ENCODE measurements at places on chromosomes 2 and 18.

DNA sequence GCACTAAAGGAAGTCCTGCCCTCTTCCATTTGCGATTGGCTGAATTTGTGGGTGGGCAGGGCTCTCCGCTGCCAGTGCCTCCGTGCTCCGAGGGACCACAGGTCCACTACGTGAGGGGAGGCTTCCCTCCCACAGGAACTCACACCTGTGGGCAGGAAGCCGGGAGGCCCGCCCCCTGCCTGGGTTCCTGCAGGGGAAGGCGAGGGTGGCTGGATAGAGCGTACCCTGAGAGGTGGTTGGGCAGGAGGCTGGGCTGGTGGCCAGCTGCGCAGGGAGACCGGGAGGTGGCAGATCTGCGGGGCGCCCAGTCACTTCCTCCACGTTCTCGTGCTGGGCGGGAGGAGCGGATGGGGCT, 47.0 kb upstream of the PTH2R start:
- DNase-seq, result no peak

DNA sequence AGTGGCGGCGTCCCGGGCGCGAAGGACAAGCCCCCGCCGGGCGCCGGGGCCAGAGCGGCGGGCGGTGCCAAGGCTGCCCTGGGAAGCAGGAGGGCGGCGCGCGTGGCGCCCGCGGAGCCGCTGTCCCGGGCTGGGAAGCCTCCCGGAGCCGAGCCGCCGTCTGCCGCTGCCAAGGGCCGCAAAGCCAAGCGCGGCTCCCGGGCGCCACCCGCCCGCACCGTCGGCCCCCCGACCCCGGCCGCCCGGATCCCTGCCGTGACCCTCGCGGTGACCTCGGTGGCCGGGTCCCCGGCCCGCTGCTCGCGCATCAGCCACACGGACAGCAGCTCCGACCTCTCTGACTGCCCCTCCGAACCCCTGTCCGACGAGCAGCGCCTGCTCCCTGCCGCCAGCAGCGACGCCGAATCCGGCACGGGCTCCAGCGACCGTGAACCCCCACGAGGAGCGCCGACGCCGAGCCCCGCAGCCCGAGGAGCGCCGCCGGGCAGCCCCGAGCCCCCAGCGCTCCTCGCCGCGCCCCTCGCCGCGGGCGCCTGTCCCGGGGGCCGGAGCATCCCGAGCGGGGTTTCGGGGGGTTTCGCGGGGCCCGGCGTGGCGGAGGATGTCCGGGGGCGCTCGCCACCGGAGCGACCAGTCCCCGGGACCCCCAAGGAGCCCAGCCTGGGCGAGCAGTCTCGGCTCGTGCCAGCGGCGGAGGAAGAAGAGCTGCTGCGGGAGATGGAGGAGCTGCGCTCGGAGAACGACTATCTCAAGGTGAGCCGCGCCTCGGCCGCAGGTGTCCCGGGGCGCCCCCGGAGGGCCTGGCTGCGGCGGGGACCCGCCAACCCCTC, 820 bp downstream of the MTCL1 start:
- no peak for DNase-seq

DNA sequence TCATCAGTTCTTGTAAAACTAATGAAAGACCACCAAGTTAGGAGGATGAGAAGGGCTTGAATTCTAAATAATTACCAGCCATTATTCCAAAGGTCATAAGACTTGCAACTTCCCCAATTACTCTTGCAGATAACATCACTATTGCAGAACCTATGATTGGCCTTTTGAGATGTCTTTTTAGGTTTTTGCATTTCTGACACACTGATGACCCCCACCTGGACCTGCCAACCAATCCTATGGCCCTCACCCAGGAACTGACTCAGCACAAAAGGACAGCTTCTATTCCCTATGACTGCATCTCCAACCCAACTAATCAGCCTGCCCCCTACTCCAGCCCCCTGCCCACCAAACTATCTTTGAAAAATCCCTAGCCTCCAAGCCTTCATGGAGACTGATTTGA, 111.5 kb upstream of the COPS8 start:
- DNase-seq, result no peak

- DNase-seq, result no peak
Measured at GRCh38 chr2:74880054-74880728, 46.3 kb downstream of the HK2 start.

DNA sequence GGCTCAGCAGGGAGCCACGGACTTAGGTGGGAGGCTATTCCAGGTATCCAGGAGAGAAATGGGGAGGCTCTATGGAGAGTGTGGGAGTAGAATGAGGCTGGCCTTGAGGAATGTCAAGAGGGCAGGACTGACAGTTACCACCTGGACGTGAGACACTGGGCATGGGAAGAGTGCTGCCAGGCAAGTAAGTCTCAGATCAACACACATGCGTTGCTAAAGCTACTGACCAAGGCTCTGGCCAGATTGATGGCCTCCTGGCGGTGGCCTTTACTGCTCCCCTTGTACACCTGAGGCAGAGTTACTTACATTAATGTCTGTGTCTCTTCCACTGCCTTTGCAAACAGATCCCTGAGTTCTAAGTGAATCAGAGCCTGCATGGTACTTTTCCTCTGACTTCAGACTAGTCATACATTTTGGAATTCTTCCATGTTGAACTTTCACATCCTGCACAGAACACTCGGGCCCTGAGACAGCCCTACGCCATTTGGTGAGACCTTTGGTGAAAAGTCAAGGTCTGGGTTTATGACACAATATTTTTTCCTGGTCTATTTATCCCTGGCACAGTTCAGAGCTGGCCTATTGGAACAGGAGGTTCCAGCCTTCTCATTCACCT, 398.8 kb upstream of the TRIB2 start:
- no peak for DNase-seq

DNA sequence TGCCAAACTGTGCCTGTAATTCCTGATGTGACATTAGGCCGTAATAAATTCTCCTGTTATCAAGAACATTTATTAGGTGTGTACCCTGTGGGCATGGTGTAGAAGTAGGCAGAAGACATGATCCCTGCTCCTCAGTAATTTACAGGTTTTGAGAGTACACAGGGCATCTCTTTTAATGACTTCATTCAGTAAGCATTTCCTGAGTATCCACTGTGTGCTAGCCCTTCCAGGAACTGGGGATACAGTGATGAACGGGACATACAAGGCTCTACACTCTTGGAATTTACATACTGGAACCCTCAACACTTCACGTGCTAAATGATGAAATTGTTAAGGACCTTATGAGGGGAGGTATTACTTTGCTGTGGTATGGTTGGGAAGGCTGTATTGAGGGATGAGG, 30.2 kb downstream of the DIS3L2 start:
- DNase-seq, result no peak

GRCh38 chr2:144592500-144593256, 72.8 kb upstream of the ZEB2 start:
- no peak for DNase-seq

GRCh38 chr18:31497836-31498573, at the start of gene DSG2:
DSG2 (plus strand) TSS chr18:31498177; CDS start chr18:31498252, 75 bp downstream.
- peak; percentile 24 for DNase-seq

DNA sequence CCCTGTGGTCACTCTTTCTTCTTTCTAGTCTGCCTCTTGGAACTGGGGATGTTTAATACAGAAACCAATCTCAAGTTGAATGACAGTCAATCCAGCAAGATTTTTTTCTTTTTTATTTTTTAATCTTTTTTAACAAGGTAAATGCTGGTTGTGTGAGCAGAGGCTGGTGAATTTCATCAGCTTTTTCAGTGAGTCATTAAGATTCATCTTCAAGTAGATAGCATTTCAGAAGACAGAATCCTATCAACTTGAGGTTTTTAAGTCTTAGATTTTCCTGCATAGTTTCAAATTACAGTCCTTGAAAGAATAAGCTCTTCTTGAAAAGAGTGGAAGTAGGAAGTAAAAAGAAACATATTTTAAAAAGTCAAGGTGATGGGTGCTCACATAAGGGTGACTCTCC, 12.4 kb downstream of the SLC8A1 start:
- no peak for DNase-seq

DNA sequence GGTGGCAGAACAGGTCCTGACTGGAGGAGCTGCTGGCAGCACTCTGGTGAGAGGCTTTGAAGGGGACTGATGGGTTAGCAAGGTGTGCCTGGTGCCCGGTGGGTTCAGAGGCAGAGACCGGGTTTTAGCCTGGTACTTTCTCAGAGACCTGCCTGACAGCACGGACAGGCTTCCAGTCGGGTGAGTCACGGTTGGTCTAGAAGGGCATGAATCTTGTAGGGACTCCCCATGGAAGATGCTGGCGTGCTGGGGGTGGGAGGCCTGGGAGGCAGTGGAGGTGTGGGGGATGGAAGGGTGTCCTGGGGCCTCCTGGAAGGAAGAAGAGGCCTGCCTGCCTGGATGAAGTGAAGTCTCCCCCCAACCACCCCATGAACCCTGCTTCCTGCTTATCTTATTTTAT, 52.6 kb downstream of the ACKR3 start:
- no peak for DNase-seq

DNA sequence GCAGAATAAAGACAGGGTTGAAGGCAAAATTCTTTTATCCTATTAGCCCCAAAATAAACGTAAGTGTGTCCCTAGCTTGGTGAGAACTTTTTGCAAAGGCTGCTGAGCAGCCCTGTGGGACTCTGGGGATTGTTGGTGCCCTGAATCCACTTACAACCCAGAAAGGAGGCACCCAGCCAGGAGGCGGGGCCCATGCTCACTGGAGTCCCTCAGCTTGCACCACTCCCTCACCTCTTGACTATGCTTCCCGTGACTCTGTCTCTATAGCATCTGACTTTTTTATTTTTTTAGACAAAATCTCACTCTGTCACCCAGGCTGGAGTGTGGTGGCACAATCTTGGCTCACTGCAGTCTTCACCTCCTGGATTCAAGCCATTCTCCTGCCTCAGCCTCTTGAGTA, 15.8 kb upstream of the COL6A3 start:
- no peak for DNase-seq

GRCh38 chr2:233288663-233289062, 19.0 kb upstream of the SAG start:
- DNase-seq, result no peak

DNA sequence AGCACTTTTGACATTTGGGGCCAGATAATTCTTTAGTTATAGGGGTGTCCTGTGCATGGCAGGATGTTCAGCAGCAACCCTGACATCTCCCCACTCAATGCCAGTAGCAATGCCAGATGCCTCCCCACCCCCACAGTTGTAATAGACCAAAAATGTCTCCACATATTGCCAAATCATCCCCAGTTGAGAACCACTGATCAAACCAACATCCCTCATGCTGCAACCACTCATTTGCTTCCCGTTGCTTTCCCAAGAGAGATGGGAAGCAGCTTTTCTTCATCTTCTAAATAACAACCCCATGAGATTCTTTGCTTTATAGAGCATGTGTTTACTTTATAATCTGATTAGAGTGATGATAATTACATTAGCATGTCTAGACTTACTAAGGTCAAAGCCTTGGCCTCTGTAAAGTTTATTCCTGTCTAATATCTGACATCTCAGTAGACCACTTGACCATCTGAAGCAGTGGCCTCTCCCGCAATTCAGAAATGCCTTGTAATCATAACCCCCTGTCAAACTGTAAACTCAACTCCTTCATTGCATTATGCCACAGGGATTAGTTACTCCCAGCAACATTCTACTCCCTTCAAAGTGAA, 28.7 kb upstream of the C1D start:
- no peak for DNase-seq

Measured in stimulated activated naive CD8-positive, alpha-beta T cell treated with anti-CD3 and anti-CD28 coated beads, Interleukin-15, amount 100 ng/mL, for 72 hours (primary cell).